Kidney tubule cell (primary cell): ENCODE measurements at places on chromosomes 11 and 22.

DNA sequence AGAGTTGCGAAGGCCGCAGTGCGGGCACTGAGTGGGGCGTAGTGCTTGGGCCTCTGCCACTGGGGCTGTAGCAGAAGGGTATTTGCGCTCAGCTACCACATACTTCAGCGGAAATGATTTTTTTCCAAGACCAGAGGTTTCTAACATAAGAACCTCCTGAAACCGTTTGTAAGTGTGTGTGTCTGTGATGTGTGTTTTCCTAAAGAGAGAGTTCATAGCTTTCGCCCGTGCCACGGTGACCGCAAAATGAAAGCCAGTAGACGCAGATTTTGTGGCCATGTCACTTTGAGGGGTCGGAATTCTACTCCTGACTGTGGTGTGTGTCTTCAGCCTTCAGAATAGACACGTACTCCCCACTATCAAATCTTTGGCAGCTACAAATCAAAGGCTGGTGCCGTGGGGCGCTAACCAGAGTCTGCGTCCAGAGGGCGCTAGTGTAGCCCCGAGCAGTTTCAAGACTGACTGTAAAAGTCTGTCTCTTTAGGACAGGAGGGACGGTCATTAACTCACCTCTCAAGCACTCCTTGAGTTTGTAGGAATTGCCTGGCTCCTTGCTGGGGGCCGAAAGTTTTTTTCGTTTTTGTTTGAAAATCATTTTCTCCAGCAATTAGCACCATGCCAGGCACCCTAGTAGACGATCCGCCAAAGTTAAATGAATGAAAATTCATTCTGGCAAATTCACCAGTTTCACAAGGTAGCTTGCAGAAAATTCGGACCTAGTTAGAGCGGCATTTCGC lies 2.5 kb upstream of the CALCA start:
- peak; percentile 68 for DNase-seq

DNA sequence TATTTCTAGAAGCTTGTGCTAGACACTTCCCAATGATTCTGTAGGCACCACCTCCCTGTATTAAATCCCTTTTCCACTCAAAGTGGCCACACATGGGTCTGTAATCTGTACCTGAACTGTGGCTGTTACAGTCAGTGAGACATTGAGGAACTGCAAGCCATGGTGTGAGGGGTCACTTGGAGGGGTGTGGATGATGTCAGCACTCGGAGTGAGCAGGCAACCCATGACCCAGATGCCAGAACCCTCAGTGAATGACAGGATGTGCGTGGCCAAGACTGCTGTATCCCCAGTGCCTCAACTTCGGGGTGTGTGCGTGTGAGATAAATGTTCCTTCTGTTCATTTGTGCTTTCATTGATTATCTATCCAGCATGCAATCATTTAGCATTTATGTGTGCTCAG lies 14.7 kb upstream of the SHANK3 start:
- no peak for DNase-seq

DNA sequence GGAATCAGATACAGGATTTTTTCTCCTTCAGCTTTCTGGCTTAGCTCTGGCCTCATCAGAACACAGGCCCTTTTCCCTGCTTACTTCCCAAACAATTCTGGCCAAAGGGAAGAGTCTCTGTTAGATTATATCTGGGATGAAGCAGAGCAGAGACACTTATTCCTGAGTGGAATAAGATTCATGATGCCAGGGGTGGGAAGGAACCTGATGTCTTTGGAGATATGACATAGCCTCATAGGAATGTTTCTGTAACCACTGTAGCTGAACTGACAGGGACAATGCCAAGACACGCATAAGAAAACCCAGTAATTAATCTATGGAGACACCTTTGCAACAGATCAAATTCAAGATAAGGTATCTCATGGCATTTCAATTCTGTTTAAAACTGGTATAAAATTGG lies 177.1 kb upstream of the RAG2 start:
- peak; percentile 62 for DNase-seq

DNA sequence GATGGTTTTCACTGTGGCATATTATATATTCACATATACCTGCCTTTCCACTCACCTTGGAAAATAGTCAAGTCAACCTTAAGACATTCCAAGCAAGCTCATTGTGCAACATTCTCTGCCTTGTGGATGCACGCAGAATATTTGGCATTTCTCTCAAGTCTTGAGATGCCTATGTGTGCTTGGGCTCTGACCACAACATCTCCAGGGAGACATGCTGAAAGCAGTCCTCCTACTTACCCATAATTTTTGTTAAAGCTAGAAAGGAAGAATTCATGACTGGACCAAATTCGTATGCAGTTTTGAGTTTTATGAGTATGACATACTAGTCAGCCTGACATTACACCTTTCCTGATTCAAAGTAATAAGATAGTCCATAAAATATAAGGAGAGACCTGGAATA lies 684.0 kb downstream of the OPCML start:
- no peak for DNase-seq

DNA sequence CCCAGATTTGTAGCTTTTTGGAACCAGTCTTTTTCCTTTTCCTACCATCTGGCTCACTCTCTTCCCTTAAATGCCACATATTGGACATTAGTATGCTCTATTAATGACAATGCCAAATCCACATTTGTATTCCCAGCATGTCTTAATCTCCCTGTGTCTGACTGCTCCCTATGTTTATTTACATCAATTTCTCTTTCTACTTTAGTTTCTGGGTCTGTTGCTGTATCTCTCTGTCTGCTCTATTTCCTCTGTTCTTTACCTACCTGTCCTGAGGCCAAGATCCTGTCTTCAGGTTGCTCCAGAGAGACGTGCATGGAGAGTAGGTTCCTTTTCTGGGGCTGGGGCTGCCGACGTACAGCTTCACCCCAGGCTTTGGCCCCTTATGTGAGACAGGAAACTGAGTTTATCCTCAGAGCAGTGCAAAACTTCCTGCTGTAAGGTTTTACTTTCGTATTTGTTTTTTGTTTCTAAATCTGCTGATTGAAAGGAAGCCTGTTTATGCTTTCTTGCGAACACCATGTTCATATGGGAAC lies 25.6 kb downstream of the OR2AG2 start:
- no peak for DNase-seq

DNA sequence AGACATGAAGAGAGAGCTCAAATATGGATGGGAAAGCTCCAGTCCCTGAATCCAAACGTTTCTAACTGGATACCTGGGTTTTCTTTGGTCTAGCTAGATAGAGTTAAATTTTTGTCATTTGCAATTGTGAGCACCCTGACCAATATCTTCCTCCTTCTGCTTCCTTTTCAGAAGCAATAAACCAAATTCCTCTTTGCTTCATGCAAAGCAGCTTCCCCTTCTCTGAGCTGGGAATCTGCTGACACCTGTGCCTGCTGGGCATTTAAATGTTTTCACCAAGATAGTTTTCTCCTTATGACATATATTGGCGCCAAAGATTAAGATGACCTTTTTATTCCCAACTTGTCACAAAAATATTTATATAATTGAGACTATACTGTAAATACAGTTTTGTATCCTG lies 27.9 kb upstream of the PAK1 start:
- no peak for DNase-seq

DNA sequence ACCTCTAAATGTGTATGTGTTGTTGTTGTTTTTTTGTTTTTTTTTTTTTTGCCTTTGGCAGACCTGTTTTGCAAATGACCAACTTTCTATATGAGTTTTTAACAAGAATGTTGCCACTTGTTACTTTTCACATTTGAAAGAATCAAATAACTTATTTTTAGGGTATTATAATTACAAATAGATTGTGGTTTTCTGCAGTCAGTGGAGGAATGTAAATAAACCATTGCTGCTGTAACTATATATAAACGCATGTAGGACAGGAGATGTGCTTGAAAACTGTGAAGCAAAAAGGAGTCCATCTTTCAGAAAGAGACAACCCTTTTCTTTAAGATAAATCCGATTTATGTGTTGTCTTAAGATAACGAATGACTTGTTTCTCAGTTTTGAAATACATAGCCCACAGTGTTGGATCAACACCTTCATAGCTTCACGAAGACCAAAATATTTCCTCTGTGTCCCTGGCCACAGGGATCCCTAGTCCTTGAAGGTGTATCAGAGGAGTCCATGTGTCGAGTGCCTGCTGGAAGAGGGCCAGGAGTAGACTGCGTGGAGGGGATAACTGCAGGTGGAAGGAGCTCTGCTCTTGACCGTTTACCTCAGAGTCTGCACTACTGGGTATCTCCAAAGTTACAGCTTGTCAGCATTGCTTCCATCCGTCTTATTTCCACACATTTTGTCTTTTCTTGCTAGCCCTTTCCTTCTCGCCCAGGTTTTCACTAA lies 24.7 kb downstream of the TNRC6B start:
- no peak for DNase-seq

DNA sequence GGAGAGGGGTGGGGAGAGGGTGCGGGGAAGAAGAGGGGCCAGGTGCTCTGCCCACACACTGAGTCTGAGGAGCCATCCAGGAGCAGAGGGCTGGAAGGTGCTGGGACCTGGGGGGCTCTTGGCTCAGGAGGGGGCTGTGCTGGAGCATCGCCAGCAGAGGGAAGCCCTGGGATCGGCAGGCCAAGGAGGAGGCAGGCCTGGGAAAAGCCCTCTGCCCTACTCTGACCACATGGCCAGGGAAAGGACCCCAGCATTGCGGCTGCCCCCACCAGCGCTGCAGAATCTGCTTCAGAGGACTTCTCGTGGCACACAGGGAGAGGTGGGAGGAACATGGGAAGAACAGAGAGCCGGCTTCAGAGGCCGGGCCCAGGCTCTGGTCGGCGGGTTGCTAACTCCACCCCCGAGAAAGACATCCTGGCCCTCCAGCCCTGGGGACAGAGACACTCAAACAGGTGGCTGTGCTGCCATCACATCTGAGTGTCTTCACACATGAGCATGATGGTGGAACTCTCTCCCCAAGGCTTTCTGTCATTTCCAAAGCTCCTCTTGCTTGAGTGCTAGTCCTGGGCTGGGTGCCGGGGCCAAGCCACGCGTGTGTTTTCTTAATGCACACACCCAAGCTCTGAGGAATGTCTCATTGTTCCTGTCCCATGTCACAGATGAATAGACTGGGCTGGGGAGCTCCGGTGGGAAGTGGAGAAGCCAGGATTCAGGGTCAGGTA lies 1378.0 kb downstream of the BRD1 start:
- no peak for DNase-seq

- DNase-seq, result no peak
Observed at GRCh38 chr11:96524475-96524874, 134.7 kb downstream of the JRKL start.

DNA sequence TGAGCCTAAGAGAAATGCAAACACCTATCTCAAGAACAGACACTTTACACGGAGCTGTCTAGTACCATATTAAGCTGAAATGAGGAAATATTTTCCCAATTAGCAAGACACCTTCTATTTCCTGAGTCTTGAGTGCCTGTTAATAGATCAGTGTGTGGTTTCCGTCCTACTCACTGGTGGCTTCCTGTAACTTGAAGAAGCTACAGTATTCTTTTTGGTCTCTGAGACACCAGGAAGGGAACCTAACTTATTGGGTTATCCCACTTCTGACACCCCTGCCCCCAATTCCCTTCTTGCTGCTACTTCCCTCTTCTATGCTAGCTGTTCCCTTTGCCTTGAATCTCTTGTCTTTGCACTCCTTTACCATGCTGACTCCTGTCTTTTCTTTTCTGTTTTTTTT lies 92.7 kb downstream of the FDX1 start:
- DNase-seq, result peak; percentile 71

GRCh38 chr11:4636962-4637661 lies at the start of gene OR51D1:
OR51D1 (plus strand) TSS chr11:4637477; CDS start chr11:4639791, 2,314 bp downstream.
- DNase-seq, result peak; percentile 63

GRCh38 chr11:70073871-70074371 lies 4.2 kb upstream of the ANO1 start:
- peak; percentile 4 for DNase-seq

GRCh38 chr11:1659506-1659905 lies 29.9 kb downstream of the KRTAP5-5 start:
- no peak for DNase-seq

DNA sequence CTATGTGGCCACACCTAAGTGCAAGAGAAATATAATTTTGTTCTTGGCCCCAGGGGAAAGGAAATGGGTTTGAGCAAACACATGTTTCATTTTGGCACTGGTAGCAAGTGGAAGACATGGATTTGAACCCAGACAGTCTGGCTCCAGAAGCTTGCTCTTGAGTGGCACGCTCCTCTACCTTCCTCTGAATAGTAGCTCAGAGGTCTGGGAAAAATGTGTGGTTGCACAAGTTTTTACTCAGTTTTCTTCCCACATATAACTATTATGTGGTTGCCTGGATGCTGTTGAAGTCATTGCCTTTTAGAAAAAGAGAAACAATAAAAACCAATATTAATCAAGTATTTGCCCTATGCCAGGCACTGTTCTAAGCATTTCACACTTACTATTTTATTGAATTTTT lies 16.3 kb downstream of the PARVA start:
- no peak for DNase-seq

DNA sequence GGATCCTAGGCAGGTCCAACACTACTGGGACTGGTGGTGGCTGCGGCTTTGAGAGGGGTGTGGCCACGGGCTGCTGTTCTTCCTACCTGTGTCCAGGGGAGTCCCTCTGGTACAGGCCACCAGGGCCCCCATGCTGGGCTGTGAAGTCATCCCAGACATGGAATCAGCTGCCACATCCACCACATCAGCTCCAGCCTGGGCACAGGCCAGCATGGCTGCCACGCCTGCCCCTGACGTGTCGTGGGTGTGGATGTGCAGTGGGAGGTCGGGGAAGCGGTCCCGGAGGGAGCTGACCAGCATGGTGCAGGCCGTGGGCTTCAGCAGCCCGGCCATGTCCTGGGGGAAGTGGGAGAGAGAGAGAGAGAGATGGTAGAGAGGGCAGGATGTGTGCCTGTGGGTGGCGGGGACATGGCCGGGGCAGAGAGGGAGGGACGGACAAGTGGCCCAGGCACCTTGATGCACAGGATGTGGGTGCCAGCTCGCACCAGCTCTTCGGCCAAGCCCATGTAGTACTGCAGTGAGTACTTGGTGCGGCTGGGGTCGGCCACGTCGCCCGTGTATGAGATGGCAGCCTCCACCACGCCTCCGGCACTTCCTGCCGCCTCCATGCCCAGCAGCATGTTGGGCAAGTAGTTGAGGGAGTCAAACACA lies 6.2 kb upstream of the LRFN4 start:
- no peak for DNase-seq

DNA sequence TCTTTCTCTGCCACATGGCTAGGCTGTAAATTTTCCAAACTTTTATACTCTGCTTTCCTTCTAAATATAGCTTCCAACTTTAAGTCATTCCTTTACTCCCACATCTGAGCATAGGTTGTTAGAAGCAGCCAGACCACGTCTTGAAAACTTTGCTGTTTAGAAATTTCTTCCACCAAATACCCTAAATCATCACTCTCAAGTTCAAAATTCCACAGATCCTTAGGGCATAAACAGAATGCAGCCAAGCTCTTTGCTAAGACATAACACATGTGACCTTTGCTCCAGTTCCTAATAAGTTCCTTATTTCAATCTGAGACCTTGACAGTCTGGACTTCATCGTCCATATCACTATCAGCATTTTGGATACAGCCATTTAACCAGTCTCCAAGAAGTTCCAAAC lies 749.9 kb downstream of the METTL15 start:
- no peak for DNase-seq

GRCh38 chr22:47630741-47631534 lies 868.5 kb downstream of the TBC1D22A start:
- no peak for DNase-seq

GRCh38 chr22:49946612-49947295 lies 13.8 kb upstream of the PIM3 start:
- no peak for DNase-seq

- DNase-seq, result no peak
Observed at GRCh38 chr22:48483764-48484528, 1343.7 kb downstream of the BRD1 start.

- peak; percentile 90 for DNase-seq
Observed at GRCh38 chr11:18144243-18144642, 11.9 kb downstream of the MRGPRX3 start.
